Epithelial cell of proximal tubule (primary cell): ENCODE measurements at places on chromosomes 6 and 20. TPM values are rescaled to one million over a fixed set of nuclear protein-coding genes. Genes with fewer than 3 reads are reported as not detected.

Gene COL20A1
- total RNA-seq = not detected in 2 replicates

DNA sequence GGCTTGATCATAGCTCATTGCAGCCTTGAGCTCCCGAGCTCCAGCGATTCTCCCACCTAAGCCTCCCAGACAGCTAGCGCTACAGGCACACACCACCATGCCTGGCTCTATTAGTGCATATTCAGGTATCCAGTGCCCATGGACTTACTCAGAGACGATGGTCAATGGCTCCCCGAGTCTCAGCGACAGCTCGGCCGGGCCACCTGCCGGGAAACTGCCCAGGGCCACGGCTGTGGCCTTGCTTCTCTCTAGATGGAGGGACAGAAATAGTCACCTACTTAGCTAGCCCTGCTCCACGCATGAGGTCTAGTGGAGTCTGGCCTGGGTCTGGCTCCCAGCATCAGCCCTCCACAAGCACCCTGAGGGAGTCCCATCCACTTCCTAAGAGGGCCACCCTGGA is 11.7 kb downstream of the SLA2 start:
- no peak for DNase-seq

DNA sequence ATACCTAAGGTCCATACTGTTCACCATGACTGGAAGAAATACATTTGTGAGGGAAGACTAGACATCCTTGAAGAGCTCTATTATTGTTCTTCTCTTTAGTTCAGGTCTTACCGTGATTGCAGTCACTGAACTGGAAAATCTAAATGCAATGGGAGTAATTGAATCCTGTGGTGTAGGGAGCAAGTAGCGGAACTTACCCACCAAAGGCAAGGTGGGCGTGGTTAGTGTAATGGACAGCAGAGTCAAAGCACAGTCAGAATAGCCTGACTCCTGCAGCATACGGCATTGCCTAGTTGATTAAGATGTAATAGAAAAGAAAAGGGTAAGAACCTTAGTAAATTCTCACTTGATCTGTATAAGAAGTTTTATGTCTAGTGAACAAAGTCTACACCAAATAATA is 679.7 kb upstream of the EPHA7 start:
- DNase-seq = peak; percentile 6

Gene TTK
- total RNA-seq = 41.5 and 44.7 TPM in 2 replicates

Gene NRSN2
- total RNA-seq = 49.1 and 52.4 TPM in 2 replicates

Gene LPA
- total RNA-seq = not detected in 2 replicates

Gene LY6G6C
- not detected in 2 replicates for total RNA-seq

Gene LGSN
- not detected in 2 replicates for total RNA-seq

Gene MOCS3
- total RNA-seq = 5.3 and 6.4 TPM in 2 replicates
